NCI-H460 (cell line): ENCODE measurements at places on chromosomes 6 and 20. TPM values are rescaled to one million over a fixed set of nuclear protein-coding genes. Genes with fewer than 3 reads are reported as not detected.

The GCM1 gene
- total RNA-seq, result 0.02 TPM in 1 of 2 replicates, not detected in the other

The MPC1 gene
- total RNA-seq, result 21.6 and 22.8 TPM in 2 replicates

The MCCD1 gene
- not detected in 2 replicates for total RNA-seq

The TBXT gene
- total RNA-seq, result 2,009 and 2,059 TPM in 2 replicates

The HLA-DMB gene
- total RNA-seq, result not detected in 2 replicates

The WASF1 gene
- total RNA-seq, result 10.1 and 11.5 TPM in 2 replicates

The CD40 gene
- total RNA-seq, result 4.2 and 4.7 TPM in 2 replicates

The VEGFA gene
- 73.7 and 85.5 TPM in 2 replicates for total RNA-seq

The SCRT2 gene
- total RNA-seq, result not detected in 2 replicates

The RAET1L gene
- total RNA-seq, result 0.20 TPM in 1 of 2 replicates, not detected in the other

The COL9A3 gene
- 5.8 and 7.8 TPM in 2 replicates for total RNA-seq

The OPRM1 gene
- total RNA-seq, result not detected in 2 replicates

The JPH2 gene
- total RNA-seq, result 1.4 and 1.7 TPM in 2 replicates

The PEX7 gene
- 7.9 and 10.2 TPM in 2 replicates for total RNA-seq

The TREM2 gene
- total RNA-seq, result not detected in 2 replicates
